ENCODE measurements at places on chromosomes 11 and 22.

- DNase-seq, result no peak
Measured at GRCh38 chr11:110174645-110175310, 81.6 kb downstream of the ZC3H12C start.

- DNase-seq, result peak; percentile 39
Measured at GRCh38 chr11:62542750-62543567, 3.6 kb downstream of the AHNAK start.

GRCh38 chr11:106463154-106463553 is 385.7 kb downstream of the AASDHPPT start:
- no peak for DNase-seq

DNA sequence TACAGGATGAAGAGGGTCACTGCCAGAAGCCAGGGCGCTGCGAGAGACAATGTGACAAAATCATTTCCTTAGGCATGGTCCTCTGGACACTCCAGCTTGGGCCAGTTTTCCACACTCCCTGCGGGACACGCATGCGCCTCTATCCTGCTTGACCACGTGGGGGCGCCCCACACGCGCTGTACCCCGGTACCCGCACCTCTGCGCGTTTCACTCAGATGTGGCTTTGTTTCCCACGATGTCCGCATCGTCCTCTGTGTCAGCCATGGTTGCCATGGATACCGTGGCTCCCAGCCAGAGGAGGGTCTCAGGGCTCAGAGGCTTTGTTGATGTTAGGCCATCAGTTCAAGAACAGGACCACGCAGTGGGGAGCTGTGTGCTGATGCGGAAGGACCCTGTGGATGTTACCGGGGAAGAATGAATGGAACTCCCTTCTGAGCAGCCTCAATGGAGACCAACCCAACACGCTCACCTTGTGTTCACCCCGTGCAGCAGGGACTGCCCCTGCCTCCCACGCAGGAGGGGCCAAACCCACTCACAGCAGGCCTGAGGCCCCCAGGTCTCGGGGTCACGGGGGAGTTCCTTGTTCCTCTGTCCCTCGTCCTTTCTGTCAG is 101.1 kb upstream of the SLC22A12 start:
- DNase-seq, result peak; percentile 63

DNA sequence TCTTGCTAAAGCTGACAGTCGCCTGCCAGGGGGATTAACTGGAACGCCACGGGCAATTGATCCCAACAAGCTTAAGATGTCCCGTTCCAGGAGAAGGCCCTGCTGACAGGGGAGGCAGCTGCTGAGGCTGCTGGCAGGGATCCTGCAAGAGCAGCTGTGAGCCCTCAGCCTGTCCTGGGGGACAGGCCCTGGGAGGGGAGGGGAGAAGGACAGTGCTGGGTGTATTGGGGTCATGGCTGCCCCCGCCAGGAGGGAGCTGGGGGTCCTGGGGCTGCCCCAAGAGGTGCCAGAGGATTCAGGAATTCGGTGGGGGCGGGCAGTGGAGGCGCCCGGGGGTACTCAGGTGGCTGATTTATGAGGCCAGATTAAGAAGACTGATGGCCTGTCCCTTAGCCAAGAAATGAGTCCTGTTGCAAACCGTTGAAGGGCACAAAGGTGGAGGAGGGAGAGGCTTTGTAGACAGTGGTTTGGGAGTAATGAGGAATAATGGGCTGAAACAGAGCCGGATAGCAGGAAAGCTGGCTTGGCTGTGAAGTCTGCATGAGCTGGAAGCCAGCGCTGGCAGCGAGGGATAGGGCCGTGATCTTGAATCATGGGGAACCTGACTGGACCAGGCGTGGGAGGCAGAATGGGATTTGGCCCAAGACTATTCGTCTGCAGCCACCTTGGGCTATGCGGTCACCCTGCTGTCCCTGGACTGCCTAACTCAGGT is 133.5 kb downstream of the CACNA1I start:
- DNase-seq, result no peak

Data from Jurkat, Clone E6-1 (cell line).